ENCODE measurements at places on chromosomes 4 and X.

- peak; percentile 52 for DNase-seq
Observed at GRCh38 chr4:24476282-24476681, 108.1 kb downstream of the DHX15 start.

- peak; percentile 39 for DNase-seq
Observed at GRCh38 chr4:102318105-102318504, 27.2 kb downstream of the SLC39A8 start.

- no peak for DNase-seq
Observed at GRCh38 chr4:71216316-71216959, 122.4 kb upstream of the SLC4A4 start.

- no peak for DNase-seq
Observed at GRCh38 chr4:48620093-48620492, 130.0 kb downstream of the ZAR1 start.

DNA sequence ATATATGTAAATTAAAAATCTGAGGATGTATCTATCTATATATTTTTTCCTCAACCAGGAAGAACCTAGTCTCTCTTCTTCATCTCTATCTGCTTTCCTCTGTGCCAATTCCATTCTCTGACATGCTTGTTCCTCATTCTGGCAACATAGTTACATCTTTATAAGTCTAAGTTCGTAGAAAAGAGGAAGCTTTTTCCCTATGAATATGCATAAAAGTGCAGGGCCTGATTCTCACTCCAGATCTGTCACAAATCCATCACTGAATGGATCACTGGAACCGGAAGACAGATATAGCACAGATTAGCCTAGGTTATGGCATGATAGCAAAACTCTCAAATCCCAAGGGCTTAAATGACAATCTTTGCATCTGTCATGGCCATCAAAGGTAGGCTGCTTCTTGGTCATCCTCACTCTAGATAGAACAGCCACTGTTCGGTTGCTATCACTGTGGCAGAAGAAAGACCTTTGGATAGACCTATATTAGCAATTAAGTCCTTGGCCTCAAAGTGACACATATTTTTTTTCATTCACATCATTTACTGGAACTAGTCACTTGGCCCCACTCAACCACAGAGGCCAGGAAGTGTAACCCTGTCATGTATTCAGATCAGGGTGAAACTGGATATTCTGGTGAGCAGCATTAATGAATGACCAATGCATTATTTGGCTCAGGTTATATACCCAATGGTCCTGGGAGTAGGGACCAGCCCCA is 22.2 kb downstream of the DTHD1 start:
- DNase-seq, result peak; percentile 39

DNA sequence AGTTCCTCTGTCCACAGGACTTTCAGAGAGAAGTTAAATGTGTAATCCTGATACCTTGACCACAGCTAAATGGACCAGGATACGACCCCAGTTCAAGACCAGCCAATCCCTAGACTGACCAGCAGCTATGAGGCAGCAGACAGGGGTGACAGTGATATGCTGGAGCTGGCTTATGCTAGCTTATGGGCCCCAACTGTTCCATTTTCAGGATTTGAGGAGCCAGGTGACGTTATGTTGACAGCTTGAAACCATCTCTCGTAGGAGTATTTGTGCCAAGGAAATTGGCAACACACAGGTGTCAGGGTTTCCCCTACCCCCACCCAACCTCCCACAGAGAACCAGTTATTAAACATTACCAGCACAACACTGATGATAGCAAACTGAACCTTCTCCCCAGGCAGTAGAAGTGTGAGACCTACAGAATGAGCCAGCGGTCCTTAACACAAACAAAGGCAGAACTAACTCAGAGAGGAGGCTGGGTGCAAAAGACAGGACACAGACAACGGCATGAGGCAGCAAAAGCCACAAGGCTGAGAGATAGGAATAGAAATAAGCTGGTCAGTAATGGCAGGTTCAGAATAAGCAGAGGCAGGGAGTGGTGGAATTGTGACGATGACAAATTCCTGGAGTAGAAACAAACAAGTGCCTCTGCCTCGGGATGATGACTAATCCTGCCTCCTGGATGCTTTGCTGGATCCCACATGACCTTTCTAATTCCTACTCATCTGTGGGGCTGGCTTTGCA is 85.6 kb upstream of the CPEB2 start:
- DNase-seq, result no peak

GRCh38 chr4:11587797-11588196 is 159.1 kb upstream of the HS3ST1 start:
- no peak for DNase-seq

DNA sequence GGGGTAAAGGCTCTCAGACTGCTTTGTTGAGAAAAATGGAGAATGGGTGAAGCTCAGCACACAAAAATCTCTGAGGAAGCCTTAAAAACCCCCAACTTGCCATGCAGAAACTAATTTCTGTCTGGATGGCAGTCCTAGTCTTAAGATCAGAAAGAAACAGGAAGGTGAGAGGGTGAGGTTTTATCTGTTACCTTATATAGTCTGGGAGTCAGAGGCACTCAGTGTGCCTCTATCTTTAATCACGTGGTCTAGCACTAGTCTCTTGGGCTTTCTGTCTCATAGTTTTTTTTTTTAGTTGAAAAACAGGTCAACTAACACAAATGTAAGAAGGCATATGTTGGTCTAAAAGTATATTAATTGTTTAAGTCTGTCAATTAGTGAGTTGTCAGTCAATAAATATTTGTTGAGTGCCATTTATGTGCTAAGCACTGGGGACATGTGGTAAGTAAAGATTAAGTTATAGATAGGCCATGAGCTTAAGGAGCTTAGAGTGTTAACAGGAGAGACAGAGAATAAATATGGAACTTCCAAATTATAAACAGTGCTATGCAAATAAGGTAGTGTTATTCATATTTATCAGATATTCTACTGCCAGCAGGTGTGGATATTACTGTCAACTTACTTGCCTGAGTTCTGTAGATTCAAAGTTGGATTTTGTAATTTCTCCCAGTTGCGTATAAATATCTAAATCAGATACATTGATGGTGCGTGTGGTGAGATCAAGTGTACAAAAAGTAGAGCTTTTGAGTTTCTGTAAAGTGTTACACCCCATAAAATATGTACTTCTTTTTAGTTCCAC is 7.0 kb downstream of the CYBB start:
- DNase-seq, result no peak

DNA sequence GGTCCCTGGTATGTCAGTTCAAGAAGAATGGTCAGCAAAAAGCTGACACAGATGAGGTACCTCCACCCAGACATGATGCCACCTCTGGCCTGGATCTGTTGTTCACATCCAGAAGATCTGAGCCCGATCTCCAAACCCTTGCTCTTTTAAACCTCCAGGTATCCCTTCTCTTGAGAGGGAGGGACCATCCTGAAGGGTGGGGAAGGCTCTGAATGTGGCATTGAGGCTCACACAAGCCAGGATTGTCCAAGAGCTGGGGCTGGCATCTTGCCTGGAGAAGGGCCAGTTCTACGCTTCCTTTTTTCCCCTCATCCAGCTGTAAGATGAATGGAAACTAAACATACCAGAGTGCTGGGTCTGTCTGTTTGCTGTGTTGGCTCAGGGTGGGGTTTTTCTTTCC is at the start of gene ITIH6:
Gene ITIH6, minus strand, starts transcription at position 119 of the 400 bp plus-strand sequence. Its CDS starts 45 bp downstream, at position 74.
- DNase-seq, result no peak

DNA sequence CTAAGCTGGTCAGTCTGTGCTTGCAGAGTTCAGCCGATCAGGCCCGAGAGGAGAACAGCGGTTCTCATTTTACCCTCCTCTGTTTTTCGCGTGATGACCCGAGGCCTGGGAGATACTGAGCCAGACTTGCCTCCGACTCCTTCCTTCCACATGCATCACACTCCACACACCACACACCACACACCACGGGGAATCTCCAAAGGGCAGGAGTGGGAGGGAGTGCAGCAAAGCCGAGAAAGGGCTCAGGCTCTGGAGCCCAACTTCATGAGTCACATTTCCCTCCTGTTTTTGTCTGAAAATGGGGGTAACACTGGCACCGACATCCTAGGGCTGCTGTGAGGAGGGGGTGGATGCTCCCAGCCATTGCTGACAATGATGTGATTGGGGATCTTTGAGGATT is 38.9 kb downstream of the TKTL1 start:
- DNase-seq, result no peak

- peak; percentile 8 for DNase-seq
Observed at GRCh38 chrX:115679460-115679859, 118.5 kb downstream of the PLS3 start.

GRCh38 chr4:79632114-79632513 is 224.1 kb upstream of the GK2 start:
- DNase-seq, result peak; percentile 30

DNA sequence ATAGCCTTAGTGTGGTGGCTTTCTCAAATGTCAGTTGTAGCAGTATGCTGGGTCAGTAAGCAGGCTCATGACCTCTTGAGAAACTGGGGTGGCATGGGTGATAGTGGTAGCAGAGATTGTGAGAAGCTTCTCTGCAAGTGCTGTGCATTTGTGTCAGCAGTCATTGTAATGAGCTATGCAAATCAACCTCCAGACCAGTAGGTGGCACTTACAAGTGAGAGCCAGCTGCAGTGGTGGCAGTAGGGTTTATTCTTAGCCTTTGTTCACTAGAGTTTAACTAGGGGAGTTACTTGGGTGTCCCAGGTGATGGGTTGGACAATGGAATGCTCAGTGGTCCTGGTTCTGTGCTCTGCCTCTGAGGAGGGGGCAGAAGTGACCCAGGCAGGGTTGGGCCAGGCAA is 818.7 kb downstream of the PCDH7 start:
- DNase-seq, result no peak

DNA sequence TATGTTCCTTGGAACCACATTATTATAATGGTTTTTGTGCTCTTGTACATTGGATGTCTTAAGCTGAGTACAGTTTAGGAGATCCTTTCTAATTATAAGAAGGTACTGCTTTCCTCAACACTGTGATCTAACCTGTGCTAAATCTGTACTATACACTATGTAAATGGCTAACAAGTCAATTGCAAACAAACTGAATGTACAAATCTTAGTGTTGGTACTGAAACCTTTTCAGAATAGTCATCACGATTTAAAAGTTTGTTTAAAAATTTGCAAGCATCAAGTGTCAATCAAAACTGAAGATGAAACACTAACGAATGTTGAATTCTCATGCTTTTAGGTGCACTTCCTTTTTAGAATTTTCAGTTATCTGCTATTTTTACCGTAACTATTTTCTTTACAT is 2090.4 kb upstream of the TENM3 start:
- no peak for DNase-seq

DNA sequence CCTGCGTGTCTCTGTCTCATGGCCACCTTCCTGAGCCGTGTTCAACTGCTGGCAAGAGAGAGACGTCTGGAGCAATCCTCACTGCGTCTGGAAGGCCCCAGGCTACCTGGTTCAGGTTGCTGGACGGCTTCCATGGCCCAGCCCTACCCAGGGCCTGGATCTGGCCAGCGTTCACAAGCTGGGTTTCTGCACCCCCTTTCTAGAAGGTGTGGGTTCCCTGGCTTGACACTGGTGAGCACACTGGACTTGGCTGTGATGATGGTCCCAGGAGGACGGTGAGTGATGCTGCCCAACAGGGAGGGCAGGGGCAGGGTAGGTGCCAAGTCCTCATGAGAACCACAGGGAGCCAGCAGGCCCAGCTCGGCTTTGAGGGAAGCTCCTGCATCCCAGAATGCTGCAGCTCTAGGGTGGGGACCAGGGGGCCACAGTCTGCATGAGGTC is 63.4 kb downstream of the HTRA3 start:
- no peak for DNase-seq

DNA sequence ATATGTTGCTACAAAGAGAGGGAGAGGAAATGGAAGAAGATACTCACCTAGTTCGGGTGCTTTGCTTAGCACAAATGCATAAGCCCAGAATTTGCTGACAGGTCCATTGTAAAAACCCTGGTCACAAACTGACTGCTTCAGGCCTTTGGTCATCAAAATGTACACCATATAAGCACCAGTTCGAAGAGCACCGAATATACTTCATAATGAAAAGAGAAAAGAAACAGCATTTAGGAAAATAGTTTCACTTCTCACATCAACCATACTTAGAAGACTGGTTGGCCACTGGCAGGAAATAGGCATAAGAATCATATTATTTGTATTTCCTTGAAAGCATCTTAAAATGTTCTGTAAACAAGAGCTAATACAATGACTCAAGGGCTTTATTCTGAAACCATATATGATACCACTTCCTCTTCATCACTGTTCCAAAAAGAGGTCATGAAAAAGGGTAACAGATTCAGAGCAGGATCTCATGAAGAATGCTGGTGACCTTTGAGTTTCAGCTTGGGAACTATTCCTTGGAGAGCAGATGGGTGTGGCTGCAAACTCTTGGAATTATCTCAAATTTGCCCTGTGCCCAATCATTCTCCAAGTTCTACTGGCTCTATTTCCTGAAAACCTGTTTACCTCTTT is 138.7 kb downstream of the ELOVL6 start:
- DNase-seq, result no peak

- peak; percentile 76 for DNase-seq
Observed at GRCh38 chr4:81684352-81684751, 212.6 kb upstream of the RASGEF1B start.

- no peak for DNase-seq
Observed at GRCh38 chr4:145387079-145387478, 94.6 kb upstream of the SMAD1 start.

DNA sequence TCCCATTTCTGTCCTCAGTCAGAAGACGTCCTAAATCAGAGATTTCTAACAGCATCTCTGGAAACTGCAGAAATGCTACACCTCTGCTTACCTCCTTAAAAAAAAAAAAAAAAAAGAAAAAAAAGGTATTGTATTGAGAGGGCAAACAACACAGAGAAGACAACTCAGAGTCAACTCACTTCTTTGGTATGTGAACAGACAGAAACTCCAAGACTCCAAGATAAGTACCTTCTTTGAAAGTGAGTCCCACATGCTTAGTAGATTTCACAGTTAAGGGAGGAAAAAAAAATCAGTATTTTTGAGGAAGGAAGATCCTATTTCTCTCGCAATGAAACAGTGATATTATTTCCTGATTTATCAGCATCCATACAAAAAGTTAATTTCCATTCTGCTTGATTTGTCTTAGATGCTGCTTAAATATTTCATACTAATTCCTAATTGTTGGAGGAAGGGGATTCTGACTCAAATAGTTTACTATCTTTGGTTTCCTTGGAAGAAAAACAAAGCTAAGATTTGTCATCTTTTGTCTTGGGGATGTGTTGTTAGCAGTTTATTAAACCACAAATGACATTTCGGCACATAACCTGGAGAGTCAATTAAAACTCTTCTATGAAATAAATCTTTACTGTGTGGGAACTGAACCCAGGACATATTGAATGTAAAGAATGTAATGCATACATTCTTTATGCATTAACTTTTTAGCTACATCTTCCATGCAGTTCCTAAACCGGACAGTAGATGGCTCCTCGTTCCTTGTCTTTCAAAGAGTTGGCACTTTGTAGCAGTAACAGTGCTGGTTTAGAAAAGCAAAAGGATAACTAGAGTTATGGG is 4.7 kb downstream of the RASGEF1B start:
- DNase-seq, result peak; percentile 90

- DNase-seq, result no peak
Observed at GRCh38 chr4:57544811-57545654, 434.8 kb upstream of the IGFBP7 start.

GRCh38 chr4:19496756-19497155 is 754.9 kb upstream of the SLIT2 start:
- DNase-seq, result no peak

- DNase-seq, result no peak
Observed at GRCh38 chrX:127317159-127317558, 497.6 kb downstream of the PRR32 start.

GRCh38 chr4:75848891-75849290 is 53.4 kb downstream of the PPEF2 start:
- no peak for DNase-seq

- peak; percentile 23 for DNase-seq
Observed at GRCh38 chr4:99927566-99927965, 18.9 kb downstream of the DNAJB14 start.

- no peak for DNase-seq
Observed at GRCh38 chr4:121018543-121018942, 53.8 kb downstream of the NDNF start.

Measured in hematopoietic multipotent progenitor cell treated with erythropoietin and hydrocortisone succinate and interleukin-3 and kit ligand, for 6 days (in vitro differentiated cells).